ENCODE measurements at places on chromosomes 11 and 22.

DNA sequence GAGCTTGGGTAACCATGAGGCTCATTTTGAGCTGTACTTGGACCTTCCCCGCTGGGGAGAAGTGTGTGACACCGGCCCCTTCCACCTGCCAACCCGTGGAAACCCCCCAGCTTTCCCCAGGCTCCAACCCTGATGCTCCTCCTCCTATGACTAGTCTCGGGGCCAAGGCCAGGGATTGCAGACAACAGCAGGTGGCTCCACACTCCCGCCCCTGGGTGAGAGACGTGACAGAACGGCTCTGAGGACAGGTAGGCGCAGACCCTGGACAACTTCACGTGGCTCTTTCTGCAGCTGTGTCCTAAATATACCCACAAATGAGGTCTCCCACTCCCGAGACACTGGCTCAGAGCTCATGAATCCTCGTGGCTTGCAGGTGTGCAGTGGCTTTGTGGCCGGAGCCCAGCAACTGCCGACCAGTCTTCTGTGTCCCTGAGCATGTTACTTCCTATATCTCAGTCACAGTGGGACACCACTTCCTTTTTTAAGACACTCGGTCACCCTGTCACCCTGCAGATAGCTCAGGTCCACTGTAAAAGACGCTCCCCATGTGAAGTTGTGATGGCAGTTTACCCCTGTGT lies 55.2 kb downstream of the NECTIN1 start:
- DNase-seq: no peak

DNA sequence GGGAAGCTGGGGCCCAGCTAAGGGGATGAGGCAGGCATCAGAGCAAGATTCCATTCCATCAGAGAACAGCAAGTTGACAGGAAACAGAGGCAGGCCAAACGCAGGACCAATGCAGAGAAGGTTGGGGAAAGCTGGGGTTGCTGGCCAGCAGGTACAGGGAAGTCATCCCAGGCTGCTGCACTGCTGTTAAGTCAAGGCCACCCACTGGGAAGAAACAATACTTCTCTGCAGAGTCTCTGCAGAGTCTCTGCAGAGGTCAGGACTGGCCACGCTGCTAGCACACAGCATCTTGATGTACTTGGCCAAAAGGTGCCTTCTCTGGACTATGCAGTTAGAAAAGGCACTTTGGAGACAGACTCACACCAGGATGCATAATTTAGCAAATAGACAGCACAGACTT lies 68.5 kb upstream of the CSNK2A3 start:
- DNase-seq: no peak

DNA sequence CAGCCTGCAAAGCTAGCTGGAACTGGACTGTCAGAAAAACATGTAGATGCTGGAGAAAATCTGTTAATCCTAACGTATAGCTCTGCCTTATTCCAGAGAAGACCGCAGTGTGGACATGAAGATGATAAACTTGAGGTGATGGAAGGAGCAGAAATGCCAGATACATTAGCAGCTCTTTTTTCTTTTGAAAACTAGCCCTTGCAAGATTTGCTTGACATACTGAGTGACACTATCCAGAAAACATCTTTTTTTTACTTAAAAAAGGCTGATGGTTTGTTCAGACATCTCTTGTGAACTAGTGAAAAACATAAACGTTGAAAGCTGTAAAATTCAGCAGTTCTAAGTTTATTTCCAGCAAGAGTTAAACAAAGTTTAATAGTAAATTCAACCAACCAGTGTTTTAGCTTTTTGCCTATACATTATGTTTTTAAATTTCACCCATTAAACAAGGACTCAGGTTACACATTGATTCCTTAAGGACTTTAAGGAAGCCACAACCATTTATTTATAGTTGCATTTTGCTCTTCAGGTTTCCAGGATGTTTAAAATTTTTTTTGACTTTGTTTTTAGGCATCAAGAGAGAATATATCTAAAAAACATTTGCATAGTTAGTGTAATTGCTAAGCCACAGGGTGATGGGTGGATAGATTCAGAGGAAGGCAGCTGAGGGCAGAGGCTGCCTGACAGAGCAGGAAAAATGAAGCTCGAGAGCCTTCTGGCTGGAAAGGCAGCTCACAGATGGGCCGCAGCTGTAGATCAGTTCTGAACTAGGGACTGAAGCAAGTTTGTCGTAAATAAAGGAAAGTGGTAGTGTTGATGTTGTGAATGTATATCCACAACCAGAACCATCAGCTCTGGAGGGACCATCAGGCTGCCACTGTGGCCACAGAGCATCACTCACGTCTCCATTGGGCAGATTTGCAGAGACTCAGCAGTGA lies 9.5 kb downstream of the SNAP29 start:
- DNase-seq: no peak

DNA sequence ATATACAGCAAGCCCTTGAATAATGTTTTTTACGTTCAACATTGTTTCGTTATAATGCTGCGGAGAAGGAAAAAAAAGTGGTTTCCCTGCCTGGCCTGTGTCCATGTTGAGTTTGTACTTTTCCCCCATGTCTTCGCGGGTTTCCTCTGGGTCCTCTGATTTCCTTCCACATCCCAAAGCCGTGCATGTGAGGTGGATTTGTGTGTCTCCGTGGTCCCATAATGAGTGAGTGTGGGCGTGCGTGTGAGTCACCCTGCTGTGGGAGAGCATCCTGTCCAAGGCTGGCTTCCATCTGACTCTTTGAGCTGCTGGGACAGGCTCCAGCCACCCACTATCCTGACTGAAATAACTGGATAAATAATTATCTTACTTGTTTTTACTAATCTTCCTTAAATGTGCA lies 29.6 kb upstream of the SNX19 start:
- DNase-seq: no peak

DNA sequence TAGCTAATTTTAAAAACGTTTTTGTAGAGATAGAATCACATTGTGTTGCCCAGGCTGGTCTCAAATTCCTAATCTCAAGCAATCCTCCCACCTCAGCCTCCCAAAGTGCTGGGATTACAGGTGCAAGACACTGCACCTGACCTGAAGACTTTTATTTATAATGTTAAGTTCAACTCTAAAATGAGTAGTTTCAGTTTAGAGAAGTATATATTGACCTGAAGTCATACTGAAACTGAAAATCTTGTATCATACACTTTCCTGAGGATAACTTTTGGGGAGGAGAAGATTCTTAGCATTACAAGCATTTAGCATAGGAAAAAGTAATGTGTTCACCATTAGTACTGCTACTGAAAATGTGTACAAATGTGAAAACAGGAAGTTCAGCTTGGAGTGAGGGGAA lies 249.3 kb downstream of the CASP12 start:
- no peak for DNase-seq

DNA sequence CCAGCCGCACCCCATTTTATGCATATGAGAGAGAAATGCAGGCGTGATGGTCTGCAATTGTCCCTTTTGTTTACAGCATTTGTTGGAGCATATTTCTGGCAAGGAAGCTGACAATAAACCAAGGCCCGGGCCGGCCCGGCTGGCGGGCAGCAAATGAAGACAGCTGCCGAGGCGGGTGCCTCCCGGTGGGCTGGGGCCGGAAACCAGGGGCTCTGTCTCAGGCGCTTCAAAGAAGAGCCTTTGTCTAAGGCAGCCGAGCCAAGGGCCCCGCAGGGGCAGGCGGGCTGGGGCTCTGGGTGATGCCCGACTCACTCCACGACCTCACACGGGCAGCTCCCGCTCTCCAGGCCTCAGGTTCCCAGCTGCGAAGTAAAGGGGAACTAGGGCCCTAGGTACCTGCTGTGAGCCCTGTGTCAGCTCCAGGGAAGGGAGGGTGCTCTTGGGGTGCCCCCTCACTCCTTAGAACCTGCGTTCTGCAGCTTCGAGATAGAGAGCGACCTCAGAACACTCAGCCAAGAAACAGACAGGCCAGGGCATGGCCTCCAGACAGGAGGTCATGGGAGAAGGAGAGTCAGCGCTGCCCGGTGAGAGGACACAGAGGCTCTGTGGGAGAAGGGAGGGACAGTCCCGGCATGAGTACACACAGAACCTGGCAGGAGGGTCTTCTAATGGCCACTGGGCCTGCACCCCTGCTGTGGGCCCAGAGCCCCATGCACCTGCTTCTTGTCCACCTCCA lies 2.4 kb downstream of the LINC01488 start:
- DNase-seq: no peak

DNA sequence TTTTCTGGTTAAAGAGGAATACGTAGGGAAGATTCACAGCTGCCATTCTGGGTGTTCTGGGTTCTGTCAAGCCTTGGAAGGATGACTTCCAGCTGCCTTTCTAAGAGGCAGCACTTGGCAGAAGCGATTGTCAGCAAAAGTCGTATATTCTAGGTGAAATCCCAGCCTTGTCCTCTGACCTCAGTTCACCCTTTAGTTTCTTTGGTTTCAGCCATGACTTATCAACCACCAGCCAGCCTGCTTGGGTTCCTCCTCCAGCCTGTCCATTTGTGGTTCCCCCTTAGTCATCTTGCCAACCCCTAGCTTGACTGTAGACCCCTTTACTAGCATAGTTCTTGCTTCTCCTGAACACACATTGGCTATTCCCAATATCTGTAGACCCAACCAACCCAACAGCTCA lies 102.3 kb upstream of the CD44 start:
- DNase-seq: no peak

DNA sequence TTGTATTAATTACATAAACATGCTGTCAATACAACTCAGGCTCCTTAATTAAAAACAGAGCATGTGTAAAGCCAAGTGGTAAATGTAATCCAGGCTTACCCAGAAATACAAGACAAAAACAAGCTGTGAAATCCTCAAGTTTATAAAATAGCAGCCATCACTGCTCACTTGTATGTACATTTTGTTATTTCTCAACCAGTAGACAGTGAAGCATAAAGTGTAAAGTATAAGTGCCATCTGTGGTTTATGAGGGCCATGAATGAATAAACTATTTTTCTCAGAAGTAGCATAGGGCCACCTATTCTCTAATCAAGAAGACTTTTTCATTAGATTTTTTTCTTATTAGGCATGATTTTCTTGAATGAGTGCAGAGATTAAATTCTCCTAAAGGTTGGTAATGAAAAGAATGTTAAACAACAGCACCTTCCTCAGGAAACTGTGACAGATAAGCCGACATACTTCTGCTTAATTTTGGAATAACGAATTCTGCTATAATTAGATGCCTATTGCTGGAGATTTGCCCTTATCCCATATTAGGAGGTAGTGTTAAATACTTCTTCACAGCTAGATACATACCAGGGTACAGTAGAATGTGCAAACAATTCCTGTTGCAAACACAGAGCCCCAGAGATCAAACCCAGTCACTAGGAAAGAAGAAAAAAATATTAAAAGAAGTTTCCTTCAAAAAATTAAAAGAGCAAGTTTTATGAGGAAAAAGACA lies 13.0 kb downstream of the SLC5A12 start:
- DNase-seq: no peak

DNA sequence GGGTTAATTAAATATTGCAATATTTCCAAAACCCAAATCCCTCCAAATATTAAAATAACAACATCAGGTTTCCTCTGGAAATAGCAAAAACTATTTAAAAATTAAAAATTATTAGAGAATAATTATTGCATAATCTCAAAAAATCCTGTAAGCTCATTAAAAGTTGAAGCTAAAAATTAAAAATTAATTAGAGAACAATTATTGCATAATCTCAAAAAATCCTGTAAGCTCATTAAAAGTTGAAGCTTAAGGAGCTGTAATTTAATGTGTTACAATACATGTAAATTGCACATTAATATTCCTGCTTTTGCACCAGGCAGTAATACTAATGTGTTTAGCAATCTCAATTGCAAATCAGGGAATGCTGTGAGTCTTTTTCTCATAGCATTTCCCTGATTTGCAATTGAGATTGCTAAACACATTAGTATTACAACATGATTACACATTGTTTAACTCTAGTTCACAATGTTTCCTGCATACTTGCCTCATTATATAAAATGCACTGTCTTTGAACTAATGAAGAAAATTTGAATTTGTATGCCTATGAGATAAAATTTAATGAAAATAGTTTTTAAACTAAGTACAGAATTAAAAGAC lies 247.7 kb downstream of the GUCY1A2 start:
- DNase-seq: no peak

DNA sequence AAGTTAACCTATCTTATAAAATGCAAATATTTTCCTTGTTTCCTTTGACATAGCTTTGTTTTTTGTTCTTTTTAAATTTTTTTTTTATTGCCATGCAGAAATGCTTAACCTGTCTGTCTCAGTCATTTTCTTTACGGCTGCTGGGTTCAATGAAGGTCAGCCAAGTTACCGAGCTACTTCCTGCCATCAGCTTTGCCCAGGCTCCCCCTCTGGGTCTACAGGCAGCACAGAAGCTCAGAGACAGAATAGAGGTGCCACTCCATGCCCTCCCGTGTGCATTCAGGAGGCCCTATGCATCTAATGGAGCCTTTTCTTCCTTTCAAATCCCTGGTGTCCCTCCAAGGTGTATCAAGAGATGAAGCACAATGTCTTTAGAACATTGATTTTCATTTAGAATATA lies 411.0 kb upstream of the NARS2 start:
- DNase-seq: no peak

Data from activated CD4-positive, CD25-positive, alpha-beta regulatory T cell (primary cell).